ENCODE measurements at places on chromosomes 16 and 17.

GRCh38 chr17:32520104-32520701 is 33.4 kb downstream of the CDK5R1 start:
- DNase-seq = peak; percentile 27

GRCh38 chr16:22360963-22361659 is 13.3 kb downstream of the CDR2 start:
- no peak for DNase-seq

DNA sequence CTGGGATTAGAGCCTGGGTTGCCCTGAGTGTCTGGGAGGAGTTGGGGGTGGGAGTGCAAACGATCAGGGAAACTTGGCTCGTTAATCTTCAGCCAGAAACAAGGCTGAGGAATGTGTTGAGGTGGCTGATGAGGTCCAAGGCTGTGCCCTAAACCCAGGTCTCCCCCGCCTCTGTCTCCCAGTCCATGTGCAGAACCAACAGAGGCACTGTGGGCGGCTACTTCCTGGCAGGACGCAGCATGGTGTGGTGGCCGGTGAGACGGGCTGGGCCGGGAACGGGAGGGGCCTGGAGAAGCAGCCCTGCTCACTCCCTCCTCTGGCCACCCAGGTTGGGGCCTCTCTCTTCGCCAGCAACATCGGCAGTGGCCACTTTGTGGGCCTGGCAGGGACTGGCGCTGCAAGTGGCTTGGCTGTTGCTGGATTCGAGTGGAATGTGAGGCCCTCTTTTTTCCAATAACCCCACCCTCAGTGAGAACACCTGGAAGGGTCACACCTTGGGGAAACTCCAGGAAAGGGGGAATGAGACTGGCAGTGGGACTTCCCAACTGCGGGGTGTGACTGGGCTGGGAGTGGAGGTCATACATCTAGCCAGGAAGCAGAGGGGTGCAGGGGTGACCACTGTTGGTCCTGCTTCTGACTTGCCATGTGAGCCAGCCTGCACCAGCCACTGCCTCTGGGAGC is 1.7 kb downstream of the SLC5A2 start:
- DNase-seq = no peak

- no peak for DNase-seq
Observed at GRCh38 chr17:79615926-79616325, 5.1 kb upstream of the RBFOX3 start.

- no peak for DNase-seq
Observed at GRCh38 chr16:84992717-84993075, 18.6 kb downstream of the ZDHHC7 start.

- DNase-seq = no peak
Observed at GRCh38 chr17:73437826-73438225, 126.0 kb upstream of the CDC42EP4 start.

GRCh38 chr17:17989081-17989480 is 16.4 kb downstream of the DRC3 start:
- DNase-seq = no peak

- DNase-seq = no peak
Observed at GRCh38 chr17:83173914-83174361, 94.5 kb downstream of the METRNL start.

DNA sequence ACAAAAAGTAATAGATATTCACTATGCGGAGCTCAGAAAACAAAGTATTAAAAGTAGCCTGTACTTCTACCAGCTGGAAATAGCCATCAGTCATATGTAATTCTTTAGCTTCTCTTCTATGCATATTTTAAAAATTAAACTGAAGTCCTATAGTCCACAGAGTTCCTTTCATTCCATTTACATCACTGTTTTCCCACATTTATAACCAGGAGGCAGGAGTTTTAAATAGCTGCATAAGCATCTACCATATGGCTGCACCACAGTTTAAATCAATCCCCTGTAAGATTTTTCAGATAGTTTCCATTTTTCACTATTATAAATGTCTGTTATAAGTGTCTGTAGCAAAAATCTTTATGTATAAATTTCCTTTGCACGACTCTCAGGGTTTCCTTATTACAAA is 45.1 kb downstream of the ZFHX3 start:
- DNase-seq = no peak

GRCh38 chr17:3766779-3767178 is 34.2 kb downstream of the ITGAE start:
- DNase-seq = no peak

GRCh38 chr16:30493941-30494488 is 21.5 kb downstream of the ITGAL start:
- no peak for DNase-seq

DNA sequence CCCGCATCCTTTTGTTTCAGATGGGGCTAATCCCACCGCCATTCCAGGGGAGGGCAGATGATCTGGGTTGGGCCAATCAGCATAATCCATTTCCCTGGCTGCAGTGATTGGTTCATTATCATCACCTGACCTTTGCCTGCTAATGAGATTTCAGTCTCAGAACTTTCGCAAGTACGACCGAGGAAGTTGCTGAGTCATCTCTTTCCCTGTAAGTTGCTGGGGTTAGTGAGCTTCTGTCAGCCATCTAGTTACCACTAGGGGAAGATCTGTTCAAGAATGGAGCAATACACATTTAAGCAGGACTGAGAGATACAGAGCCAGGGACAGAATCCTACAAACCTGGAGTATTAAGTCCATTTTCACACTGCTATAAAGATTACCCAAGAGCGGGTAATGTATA is 65.3 kb upstream of the NUDT7 start:
- DNase-seq = no peak

DNA sequence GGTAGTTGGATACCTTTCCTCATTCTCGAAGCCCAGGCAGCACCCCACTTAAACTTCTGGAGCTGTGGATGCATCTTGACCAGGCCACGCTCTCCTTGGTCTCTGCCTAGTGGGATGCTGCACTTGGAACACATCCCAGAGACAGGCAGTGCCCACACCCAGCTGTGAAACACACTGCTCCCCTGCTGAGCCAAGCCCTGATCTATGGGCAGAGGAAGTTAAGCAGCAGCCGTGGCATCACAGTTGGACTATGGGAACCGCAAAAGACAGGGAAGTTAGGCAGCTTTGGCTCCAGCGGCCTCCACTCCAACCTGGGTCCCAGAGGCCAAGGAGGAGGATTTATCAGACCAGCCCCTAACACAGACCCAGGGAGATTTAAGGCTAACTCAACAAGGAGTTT is 284.8 kb upstream of the CCL2 start:
- no peak for DNase-seq

DNA sequence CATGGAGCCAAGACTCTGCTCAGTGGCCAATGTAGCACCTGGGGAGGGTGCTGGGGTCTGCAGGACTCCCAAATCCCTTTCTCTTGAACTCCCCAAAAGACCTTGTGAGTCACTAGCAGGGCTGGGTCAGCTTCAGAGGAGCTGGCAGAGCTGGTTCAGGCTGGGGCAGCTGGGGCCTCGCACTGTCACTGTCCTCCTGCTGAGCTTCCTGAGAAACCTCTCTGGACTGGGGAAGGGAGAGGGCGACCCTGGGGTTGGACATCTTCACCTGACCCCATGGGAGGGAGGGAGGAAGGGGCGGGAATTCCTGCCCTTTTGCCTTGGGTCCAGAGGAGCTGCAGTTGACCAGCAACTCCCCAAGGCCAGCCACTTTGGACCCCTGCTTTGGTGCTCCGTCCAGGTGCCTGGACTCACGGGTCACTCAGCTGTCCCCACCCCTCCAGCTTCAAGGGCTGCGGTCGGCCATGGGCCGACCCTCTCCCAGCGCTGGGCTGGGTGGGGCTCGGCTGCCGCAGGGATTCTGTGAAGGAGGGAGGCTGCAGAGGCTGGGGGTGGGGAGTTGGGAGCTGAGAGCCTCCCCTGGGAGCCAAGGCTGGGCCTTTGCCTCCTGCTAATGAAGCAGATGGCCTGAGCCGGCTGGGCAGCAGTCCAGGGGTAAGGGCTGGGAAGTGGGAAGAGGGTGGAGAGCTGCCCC is 9.2 kb downstream of the FMNL1 start:
- DNase-seq = no peak

DNA sequence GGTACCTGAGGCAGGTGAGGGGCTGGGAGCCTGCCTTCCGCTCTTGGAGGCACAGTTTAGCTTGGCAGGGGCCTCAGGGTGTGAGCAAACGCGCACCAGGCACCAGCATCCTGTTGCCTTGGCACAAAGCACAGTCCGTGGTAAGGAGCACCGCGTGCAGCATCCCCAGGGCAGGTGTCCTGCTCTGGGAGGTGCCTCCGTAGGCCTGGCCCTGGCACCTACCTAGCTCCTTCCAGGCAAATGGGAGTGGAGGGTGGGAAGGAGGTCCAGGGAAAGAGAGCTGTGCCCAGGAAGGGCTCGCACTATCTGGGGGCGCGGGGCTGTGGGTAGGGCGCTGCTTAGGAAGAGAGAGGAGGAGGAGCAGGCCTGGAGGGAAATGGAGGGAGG is 3.1 kb upstream of the GSE1 start:
- DNase-seq = no peak

DNA sequence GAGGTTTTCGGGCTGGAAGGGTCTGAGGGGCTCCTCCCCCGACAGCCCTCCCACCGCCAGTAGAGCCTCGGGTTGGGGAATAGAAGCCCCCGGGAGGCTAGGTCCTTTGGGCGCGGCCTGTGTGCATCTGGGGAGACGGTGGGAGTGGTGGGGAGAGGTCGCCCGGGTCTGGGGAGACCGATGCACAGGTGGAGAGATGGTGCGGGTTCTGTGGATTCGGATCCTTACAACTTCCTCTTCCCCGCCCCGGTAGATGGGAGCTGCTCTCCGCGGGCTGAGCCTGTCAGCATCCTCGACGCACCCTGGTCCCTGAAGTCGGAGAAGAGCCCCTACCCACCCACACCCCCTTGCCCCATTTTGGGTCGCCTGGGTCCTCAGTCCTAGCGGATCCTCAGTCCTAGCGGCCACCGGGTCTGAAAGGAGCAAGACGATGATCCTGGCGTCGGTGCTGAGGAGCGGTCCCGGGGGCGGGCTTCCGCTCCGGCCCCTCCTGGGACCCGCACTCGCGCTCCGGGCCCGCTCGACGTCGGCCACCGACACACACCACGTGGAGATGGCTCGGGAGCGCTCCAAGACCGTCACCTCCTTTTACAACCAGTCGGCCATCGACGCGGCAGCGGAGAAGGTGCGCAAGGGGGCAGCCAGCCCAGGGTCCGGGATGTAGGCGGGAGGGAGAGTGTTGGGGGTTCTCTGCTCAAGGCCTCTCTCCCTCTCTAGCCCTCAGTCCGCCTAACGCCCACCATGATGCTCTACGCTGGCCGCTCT is 790 bp downstream of the BCKDK start:
- no peak for DNase-seq

DNA sequence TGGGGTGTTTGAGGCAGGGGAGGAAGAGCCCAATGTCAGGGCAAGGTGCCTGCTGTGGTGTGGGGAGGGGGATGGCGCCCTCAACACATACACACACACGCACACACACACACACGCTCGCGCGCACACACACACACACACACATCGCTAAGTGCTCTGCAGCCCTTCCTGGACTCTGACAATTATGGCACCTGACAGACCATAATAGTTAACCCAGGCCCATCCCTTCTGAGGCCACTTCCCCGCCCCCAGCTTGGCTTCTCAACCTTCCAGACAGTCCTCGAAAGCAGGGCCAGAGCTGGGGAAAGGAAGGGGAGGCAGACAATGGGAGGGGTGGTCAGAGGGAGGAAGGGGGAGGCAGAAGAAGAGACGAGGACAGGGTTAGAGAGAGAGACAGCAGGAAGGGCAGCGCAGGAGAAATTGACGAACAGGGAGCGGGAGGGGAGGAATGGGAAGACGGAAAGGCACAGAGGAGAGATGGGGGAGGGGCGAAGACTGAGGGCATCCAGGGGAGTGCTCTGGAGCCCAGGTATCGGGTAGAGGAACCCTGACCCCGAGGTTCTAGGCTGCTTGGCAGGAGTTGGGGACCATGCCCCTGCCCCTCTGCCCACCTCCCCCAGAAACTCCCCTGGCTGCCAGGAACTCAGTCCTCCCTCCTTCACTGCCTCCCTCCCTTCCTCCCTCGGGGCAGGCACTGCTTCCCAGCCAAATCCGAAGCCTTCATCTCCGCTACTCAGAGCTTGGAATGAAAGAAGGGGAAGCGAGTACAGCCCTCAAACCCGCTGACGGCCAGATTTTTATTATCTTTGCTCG is 4.0 kb downstream of the SRCIN1 start:
- DNase-seq = no peak

GRCh38 chr17:38733982-38734973 is 4.1 kb downstream of the CISD3 start:
- DNase-seq = no peak

- no peak for DNase-seq
Observed at GRCh38 chr16:15639061-15639568, 3.8 kb downstream of the MARF1 start.

DNA sequence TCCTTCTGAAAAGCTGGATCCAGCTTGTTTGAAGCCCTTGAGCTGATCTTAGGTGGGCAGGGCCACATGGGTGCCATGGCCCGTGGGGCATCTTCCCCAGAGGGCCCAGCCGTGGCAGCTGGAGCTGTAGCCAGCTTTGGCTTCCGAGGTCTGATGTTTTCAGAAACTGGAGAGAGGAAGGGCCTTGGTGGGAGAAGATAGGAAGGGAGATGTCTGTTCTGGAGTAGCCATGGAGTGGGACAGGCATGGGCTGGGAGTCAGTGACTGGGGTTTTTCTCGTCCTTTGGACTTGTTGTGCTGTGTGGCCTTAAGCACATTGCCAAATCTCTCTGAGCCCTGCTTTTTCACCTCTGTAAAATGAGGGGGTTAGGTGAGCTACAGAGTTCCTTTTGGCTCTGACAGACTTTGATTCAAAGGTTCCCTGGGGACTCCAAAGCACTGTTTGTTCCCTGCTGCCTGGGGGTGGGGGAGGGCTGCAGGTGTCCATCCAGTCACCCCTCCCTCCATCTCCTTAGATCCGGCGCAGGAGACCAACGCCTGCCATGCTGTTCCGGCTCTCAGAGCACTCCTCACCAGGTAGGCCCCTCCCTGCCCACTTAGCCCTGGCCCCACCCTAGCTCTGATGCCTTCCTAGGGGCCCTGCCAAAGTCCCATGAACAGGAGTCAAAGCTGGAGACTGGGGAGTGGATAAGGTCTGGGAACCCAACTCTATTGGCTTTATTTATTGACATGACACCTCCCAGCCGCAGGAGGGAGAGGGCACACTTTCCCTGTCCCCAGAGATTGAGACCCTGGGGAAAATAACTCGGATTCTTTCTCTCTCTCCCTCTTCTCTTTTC is 2.1 kb downstream of the PPP1R1B start:
- DNase-seq = no peak

GRCh38 chr17:38926293-38927070 is 1.1 kb downstream of the LASP1NB start:
- DNase-seq = no peak

GRCh38 chr17:38563362-38564253 is 42.1 kb downstream of the SRCIN1 start:
- no peak for DNase-seq

GRCh38 chr16:85755929-85756768 is 5.3 kb upstream of the C16orf74 start:
- no peak for DNase-seq

Data from stimulated activated CD4-positive, alpha-beta T cell treated with anti-CD3 and anti-CD28 coated beads, TNF-alpha, amount 100 ng/mL, for 1 hour (primary cell).